ENCODE measurements at places on chromosomes 16 and 17.

DNA sequence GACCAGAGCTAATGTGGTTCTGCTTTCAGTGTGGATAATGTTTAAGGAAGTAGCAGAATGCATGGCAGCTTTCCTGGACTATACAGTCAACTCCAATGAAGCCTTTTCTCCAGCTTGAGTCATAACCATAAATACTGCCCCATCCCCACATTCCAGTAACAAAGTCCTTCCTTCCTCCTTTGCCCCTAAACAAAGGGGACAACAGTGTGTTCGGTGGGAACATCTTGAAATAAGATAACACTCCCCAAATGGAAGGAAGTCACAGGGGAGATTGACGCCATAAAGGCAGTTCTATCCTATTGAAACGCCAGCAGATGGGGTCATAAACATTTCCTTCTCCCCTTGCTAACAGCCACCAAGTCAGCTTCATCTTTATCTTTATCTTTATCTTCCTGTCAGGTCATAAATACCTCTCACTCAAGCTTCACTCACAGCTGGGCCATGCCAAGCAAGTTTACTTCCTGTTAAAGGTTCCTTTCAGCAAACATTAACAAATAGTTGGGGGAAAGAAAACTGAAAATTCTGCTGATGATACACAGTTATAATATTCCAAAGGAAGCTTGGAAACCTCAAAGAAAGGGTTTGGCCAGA is 136.7 kb downstream of the SNX11 start:
- no peak for DNase-seq

DNA sequence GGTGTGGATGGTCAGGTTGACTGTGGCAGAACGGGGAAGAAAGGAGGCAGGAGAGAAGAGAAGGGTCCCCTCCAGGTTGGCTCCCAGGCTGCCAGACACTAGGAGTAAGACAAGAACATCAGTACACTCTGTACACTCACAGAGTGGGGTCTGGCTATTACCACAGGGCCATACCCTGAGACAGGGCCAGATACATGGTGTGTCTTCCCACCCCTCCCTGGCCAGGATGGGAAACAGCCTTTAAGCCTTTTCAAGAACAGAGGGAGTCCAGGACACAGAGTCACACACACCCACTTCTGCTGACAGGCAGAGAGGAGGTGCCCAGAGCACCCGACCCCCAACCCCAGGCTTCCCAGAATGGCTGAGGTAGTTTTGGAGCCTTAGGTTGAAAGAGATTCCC is 99.4 kb downstream of the LITAF start:
- no peak for DNase-seq

GRCh38 chr16:55735120-55735781 is 79.5 kb downstream of the SLC6A2 start:
- DNase-seq, result no peak

DNA sequence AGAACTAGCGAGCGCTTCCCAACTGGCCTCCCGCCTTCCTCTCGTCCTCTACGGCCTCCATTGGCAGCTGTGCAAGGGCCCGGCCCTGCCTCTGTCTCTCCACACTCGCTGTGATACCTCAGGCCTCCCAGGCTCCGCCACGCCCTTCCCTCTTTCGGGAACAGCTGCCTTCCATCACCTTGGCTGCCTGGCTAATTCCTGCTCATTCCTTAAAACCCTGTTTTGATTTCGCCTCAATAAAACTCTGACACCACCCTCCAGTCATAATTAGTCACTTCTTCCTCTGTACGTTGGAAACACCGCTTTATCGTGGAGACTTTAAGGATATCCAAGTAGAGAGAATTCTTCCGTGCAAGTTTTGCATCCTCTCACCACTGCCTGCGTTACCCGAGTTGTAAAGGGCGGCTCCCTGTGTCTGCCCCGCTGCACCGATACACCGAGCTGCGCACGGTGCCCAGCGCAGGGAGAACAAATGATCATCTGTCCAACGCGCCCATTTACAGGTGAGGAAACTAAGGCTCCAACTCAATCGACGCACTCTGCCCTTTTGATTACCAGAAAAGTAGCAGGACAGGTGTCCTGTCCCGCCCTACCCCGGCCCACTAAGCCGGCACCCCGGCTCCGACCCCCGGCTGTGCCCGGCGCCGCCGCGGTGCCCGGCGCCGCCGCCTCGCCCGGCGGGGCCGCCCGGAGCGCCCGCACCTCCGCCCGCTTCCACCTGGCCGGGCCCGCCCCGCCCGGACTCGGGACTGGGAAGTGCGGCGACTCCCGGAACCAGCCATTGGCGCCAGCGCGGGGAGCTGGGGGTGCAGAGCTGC is 139.7 kb downstream of the SEC14L1 start:
- no peak for DNase-seq

GRCh38 chr17:56893503-56893902 is 20.3 kb downstream of the TRIM25 start:
- no peak for DNase-seq

DNA sequence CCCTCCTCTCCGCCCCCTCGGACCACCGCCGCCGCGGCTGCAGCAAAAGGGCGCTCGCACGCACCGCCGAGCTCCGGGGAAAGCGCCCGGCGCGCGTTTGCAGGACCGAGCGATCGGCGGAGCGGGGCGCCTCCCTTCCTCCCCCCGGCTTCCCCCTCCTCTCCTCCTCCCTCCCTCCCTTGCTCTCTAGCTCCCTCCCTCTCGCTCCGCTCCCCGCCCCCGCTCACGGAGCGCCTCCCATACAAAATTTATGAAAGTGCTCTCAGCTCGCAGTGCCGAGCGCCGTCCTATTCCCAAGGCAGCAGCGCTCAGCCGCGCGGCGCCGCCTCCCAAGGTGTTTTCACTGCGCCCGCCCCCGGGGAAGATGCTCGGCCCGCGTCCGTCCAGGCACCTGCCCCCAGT is at the start of gene RTN4RL1:
Gene RTN4RL1, minus strand, starts transcription at position 115 of the 402 bp plus-strand sequence. CDS start 469 bp downstream, outside the sequence.
- peak; percentile 80 for DNase-seq

GRCh38 chr17:40317345-40317873 is 8.4 kb downstream of the RARA start:
- DNase-seq, result peak; percentile 70

GRCh38 chr16:85422632-85423550 is 190.2 kb upstream of the GSE1 start:
- DNase-seq, result no peak

- no peak for DNase-seq
Observed at GRCh38 chr16:64390102-64390501, 731.8 kb downstream of the CDH11 start.

DNA sequence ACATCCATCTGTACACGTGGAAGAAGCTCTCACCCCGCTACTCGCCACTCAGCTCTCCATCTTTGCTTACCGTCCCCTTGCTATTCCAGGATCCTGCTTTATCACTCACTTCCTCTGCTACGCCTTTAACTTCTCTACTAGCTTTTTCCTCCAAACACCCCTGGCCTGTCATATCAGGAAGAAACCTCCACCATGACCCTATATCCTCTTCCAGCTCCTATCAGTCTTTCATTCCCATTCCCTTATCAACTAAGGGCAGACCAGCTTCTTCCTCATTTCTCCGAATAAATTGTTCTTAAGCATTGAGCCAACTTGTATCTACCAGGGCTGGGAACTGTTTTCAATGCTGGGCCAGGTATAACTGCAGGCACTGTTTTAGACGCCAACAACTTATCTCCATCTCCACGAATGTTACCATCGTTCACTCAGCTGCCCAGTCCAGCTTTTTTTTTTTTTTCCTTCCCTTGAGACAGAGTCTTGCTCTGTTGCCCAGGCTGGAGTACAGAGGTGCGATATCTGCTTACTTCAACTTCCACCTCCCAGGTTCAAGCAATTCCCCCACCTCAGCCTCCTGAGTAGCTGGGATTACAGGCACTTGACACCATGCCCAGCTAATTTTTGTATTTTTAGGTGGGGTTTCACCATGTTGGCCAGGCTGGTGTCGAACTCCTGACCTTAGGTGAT is 4.3 kb downstream of the IQCK start:
- no peak for DNase-seq
